RWPE2 (cell line): ENCODE measurements at places on chromosomes 3 and 15.

GRCh38 chr3:148954981-148955380 is 36.4 kb upstream of the GYG1 start:
- DNase-seq: no peak
- no peaks in the 10 kb centered on the region for H3K4me1 ChIP-seq
- no peaks in the 10 kb centered on the region for H3K36me3 ChIP-seq
- H3K27me3 ChIP-seq: no peaks in the 10 kb centered on the region

- DNase-seq: no peak
- H3K4me1 ChIP-seq: no peaks in the 10 kb centered on the region
- H3K36me3 ChIP-seq: no peaks in the 10 kb centered on the region
- H3K27me3 ChIP-seq: no peaks in the 10 kb centered on the region
- H3K4me3 ChIP-seq: no peak overlapping the region
Observed at GRCh38 chr3:74861211-74861610, 246.8 kb upstream of the CNTN3 start.

DNA sequence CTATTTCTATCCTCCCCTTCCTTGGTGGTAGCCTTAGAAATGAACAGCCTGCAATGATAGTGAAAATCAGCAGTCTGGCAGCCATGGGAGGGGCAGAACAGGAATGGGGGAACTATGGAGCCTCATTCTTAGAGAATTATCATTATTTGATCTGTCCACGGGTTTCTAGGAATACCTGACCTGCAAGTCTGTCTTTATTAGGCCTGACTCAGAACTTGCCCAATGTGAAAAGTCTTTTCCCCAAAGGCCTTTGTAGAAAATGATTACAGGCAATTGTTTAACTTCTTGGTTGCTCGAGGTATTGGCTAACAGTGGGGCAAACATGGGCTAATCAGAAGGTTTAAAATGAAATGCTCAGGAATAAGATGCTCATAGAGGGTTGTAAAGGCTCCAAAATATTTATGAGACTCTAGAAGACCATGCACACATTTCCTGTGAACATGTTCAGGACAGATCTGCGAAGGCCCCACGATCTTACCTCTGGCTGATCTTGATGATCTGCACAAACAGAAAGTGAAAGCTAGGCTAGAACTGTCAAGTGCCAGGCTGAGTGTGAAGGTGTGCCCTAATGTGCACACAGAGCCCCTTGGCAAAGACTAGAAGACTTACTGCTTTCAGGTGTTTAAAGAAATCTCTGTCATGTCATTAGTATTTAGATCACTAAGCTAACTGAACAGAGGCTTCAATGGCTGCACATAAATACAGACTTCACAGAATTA is 39.6 kb upstream of the LAMP3 start:
- H3K27me3 ChIP-seq: no peaks in the 10 kb centered on the region
- H3K36me3 ChIP-seq: no peaks in the 10 kb centered on the region
- H3K4me3 ChIP-seq: no peak overlapping the region
- no peak for DNase-seq
- no peak overlapping the region for H3K27ac ChIP-seq

DNA sequence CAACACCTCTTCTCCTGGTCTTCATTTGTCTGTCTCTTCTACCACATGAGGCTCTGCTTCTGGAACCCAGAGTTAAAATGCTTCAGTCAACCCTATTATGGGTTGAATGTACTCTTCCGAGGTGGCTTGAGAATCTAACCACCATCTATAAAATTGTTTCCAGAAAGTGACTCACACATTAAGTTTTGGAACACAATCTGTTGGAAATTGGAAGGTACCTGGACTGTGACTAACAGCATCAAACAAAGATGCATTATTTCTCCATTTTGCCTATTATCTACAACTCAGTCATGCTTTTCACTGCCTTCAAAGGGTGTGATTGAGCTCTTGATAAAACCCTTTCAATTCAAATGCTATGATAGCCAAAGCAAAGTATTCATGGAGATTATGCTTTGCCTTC is 499.0 kb upstream of the SEMA6D start:
- H3K4me1 ChIP-seq: no peaks in the 10 kb centered on the region
- H3K27me3 ChIP-seq: peaks cover 9% of the 10 kb centered on the region
- H3K4me3 ChIP-seq: no peak overlapping the region
- no peak for DNase-seq

- no peaks in the 10 kb centered on the region for H3K27me3 ChIP-seq
- DNase-seq: no peak
- H3K4me1 ChIP-seq: peaks cover 9% of the 10 kb centered on the region
Observed at GRCh38 chr15:91021516-91022074, 799 bp downstream of the VPS33B start.

GRCh38 chr15:91202510-91203102 is 102.5 kb downstream of the SV2B start:
- no peaks in the 10 kb centered on the region for H3K4me1 ChIP-seq
- peaks cover 34% of the 10 kb centered on the region for H3K27me3 ChIP-seq
- H3K4me3 ChIP-seq: no peak overlapping the region

- H3K4me3 ChIP-seq: no peak overlapping the region
- H3K4me1 ChIP-seq: peaks cover 10% of the 10 kb centered on the region
- H3K27ac ChIP-seq: no peak overlapping the region
- no peak for DNase-seq
- no peaks in the 10 kb centered on the region for H3K36me3 ChIP-seq
Observed at GRCh38 chr3:18080198-18080689, 337.8 kb upstream of the TBC1D5 start.

DNA sequence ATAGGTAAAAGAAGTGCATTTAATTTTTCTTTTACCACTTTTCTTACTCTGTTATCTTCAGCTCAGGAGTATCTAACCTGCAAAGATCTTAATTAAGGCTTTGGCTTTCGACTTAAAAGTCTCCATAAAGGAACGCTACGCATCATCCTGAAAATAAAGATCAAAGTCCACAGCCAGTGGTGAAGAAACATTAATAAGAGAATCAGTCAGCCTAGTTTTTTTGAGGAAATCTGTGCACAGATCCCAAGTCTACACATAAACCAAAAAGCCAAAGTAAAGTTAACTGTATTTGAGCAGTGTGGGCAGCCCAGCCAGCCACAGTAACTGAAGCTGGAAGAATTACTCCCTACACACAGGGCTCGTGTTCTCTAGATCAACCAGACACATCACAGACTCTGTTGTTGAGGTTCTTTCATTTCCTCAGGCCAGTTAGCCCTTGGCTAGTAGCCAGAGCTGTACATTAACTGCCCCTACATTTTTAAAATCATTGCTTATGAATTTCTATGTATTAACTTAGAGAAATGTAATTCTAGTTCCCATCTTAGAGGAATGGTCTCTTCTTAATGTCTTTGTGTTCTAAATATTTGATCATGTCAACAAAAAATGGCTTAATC is 6.9 kb downstream of the LRRC2 start:
- no peaks in the 10 kb centered on the region for H3K36me3 ChIP-seq
- no peak for DNase-seq
- H3K27ac ChIP-seq: peak overlapping the region; percentile 97
- no peak overlapping the region for H3K4me3 ChIP-seq
- H3K4me1 ChIP-seq: peaks cover 15% of the 10 kb centered on the region

- H3K4me3 ChIP-seq: no peak overlapping the region
- DNase-seq: peak; percentile 51
- no peaks in the 10 kb centered on the region for H3K27me3 ChIP-seq
- H3K27ac ChIP-seq: no peak overlapping the region
Observed at GRCh38 chr15:78237146-78237545, 2.8 kb upstream of the ACSBG1 start.

GRCh38 chr3:31105438-31106077 is 211.1 kb upstream of the GADL1 start:
- H3K36me3 ChIP-seq: no peaks in the 10 kb centered on the region
- no peak overlapping the region for H3K4me3 ChIP-seq
- H3K4me1 ChIP-seq: peaks cover 46% of the 10 kb centered on the region

DNA sequence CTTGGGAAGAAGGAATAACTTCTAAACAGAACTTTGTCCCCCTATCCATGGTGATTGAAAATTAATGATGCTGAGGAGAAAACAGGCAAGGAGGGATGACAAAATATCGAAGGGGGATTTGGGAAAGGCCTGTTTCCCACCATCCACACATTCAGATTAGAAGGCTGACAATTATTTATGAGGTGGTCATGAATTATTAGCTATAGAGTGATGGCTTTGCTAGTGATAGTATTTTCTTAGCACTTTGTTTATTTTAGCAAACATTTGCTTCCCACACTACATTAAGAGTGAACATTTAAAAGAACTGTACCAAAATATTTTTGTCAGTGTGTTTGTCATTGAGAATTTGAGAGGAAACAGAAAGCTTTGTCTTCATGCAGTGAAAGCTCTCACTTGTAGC is 172.6 kb upstream of the PDZRN3 start:
- H3K4me1 ChIP-seq: no peaks in the 10 kb centered on the region
- no peak overlapping the region for H3K4me3 ChIP-seq
- DNase-seq: no peak
- H3K27me3 ChIP-seq: no peaks in the 10 kb centered on the region
- H3K36me3 ChIP-seq: no peaks in the 10 kb centered on the region

DNA sequence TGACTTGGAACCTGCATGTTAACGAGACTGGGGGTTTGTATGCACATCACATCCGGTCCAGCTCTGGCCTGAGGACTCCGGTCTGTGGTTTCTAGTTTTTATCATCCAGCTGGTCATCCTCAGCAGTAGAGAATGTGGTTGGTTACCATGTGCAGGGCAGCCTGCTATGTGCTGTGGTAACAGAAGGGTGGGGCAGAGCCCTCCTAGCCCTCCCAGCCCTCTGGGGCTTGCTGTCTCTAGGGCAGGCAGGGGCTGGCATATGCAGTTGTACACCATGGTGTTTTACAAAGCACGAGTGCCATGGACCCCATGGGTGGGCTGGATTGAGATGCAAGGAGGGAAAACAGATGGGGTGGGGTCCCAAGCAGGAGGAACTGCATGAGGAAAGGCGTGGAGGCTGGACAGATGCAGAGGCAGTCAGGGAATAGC is 70.2 kb downstream of the APBA2 start:
- no peak overlapping the region for H3K27ac ChIP-seq
- peaks cover 6% of the 10 kb centered on the region for H3K4me1 ChIP-seq
- no peaks in the 10 kb centered on the region for H3K36me3 ChIP-seq
- no peaks in the 10 kb centered on the region for H3K27me3 ChIP-seq
- no peak for DNase-seq
- no peak overlapping the region for H3K4me3 ChIP-seq

DNA sequence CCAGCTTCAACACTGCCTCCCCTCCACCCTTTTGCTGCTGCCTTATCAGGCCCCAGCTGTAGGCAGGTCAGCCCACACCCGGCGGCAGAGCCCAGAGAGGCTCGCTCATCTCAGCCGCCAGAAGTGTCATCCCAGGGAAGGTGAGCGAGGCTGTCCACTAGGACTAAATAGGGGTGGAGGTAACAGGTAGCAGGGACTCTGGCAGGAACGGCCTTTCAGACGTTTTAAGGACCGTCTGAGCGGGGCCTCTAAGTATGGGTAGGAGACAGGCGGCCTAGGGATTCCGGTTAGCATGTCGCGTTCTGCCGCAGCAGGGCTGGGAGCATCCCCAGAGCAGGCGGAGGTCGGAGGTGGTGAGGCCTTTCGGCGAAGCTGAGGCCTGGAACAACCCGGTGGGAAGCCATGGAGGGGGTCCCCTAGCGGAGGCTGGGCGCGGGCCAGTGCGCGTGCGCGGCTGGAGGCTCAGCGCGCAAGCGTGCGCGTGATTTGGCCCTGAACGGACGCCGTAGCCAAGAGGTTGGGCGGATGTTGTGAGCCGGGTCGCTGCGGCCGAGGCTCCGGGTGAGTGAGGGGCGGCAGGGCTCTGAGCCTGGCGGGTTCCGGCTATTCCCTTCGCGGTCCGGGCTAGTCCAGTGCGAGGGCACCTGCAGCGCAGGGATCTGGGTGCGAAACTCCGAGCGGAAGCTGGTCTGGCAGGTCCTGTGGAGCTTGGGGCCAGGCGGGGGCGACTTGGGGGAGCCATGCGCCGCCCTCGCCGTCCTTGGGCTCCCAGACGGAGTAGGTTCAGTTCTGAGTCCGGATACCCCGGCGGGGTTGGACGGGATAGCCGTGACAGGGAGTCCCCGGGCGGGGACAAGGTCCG is at the start of the genes MST1 and RNF123:
TSS of gene MST1 (minus strand) at position 429 of the 862 bp plus-strand sequence. CDS start 783 bp downstream, outside the sequence.
TSS of gene RNF123 (plus strand) at position 512 of the 862 bp plus-strand sequence. CDS start 1,609 bp downstream, outside the sequence.
- H3K36me3 ChIP-seq: no peaks in the 10 kb centered on the region
- no peaks in the 10 kb centered on the region for H3K27me3 ChIP-seq
- H3K27ac ChIP-seq: peak within 1 kb of the TSS; percentile 31
- H3K4me1 ChIP-seq: no peaks in the 10 kb centered on the region

- H3K27ac ChIP-seq: no peak overlapping the region
- no peaks in the 10 kb centered on the region for H3K36me3 ChIP-seq
- no peak overlapping the region for H3K4me3 ChIP-seq
- DNase-seq: no peak
- no peaks in the 10 kb centered on the region for H3K4me1 ChIP-seq
Observed at GRCh38 chr3:64728994-64729393, 41.2 kb upstream of the ADAMTS9 start.

DNA sequence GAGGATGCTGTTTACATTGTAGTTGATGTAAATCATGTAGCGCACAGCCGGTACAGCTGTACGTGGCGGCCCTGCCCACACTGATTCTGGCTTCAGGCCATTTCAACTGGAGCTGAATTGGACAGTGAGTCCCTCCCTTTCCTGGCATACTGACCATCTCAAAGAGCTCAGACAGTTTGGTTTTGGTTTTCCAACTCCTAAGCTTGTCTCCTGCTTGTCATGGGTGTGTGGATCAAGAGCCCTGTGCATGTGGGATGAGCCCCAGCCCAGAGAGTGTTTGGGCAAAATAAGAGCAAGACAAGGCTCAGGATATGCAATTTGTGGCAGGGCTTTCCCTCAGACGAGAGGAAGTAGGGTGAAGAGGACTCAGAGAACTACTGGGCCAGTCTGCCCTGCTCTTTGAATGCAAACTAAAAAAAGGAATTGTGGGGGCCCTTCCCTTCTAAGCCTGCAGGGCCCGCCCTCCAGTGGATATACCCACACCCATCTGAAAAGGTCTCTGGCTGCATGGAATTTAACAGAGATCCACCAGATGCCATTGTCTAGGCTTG is 13.3 kb downstream of the ITGA11 start:
- DNase-seq: peak; percentile 43
- H3K4me1 ChIP-seq: no peaks in the 10 kb centered on the region
- H3K27ac ChIP-seq: no peak overlapping the region
- no peaks in the 10 kb centered on the region for H3K27me3 ChIP-seq
- no peak overlapping the region for H3K4me3 ChIP-seq
- H3K36me3 ChIP-seq: no peaks in the 10 kb centered on the region

GRCh38 chr3:47283591-47284364 is 1.0 kb downstream of the KLHL18 start:
- peak overlapping the region; percentile 56 for H3K4me3 ChIP-seq
- no peaks in the 10 kb centered on the region for H3K27me3 ChIP-seq
- H3K4me1 ChIP-seq: no peaks in the 10 kb centered on the region
- H3K27ac ChIP-seq: peak overlapping the region; percentile 76
- no peak for DNase-seq

DNA sequence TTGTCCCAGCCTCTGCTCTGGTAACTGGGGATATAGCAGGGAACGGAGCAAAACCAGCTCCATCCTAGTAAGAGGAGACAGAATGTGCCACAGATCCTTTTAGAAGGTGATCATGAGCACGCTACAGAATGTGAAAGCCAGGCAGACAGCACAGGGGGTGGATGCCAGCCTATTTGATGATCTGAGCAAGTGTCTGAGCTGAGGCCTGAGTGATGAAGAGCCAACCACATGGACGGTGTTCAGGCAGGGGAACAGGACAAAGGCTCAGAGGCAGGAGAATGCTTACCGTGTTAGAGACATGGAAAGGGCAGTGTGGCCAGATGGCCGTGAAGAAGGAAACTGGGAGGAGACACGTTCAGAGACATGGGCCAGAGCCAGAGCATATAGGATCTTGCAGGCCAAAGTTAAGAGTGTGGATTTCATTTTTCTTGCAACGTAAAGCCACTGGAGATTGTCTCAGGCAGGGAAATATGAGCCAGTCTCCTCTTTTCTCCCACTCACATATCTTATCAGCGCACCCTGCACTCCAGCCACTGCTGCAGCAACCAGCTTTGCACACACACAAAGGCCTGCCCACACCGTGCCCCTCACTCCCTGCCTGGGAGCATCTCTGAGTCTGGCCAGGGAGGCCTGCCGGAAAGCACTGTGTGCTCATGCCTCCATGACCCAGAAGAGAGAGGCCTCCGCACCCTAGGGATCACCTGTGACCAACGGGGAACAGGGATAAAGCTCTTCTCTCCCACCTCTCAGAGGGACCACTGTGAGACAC is 20.1 kb downstream of the RAB43 start:
- no peaks in the 10 kb centered on the region for H3K27me3 ChIP-seq
- H3K4me1 ChIP-seq: no peaks in the 10 kb centered on the region
